ENCODE measurements at places on chromosomes 7 and 10.
A peak's percentile ranks its signal among the peaks of the same experiment; 100 is the strongest.

DNA sequence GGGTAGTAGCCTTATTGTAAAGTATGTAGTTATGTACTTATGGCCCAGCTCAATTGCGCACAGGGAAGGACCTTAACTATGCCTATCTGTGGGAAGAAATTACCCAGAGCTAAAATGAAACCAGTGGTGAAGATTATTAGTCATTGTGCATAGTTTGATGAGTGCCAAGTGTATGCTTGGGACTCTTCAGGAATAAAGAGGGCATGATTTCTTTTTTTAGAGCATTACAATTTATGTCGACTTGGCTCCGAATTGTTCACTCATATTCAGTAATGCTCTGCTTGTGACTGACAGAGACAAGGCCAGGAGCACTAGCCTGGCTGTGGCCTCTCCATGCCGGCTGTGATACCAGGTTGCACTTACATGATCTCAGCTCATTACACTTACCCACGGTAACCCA is 269.5 kb downstream of the TRIL start:
- DNase-seq = no peak

GRCh38 chr7:85405016-85405902 is 218.4 kb upstream of the SEMA3D start:
- DNase-seq = no peak

DNA sequence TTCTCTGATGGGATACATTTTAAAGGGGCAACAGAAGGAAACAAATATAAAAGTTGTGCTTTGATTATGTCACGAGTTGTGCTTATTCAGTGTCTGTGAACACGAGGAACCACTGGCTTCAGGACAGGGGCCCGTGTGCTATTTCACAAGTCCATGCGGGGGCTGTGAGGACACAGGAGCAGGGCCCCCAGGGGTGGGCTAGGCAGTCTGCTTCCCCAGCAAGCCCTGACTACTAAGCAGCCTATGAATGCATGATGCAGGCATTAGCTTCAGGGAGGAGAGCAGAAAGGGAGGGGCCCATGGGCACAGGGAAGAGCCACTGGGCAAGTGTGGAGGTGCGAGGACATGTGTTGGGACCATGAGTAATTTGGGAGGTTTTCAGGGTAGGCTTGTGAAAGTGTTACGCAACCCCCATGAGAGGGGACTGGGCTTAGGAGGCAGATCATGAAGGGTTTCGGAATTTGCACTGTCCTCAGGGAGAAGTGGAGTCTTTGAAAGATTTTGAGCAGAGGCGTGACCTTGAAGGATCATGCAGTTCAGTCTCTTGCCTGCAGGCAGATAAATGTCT is 424.9 kb downstream of the CALN1 start:
- no peak for DNase-seq

- DNase-seq = no peak
Observed at GRCh38 chr7:93117327-93117726, 452 bp downstream of the SAMD9 start.

DNA sequence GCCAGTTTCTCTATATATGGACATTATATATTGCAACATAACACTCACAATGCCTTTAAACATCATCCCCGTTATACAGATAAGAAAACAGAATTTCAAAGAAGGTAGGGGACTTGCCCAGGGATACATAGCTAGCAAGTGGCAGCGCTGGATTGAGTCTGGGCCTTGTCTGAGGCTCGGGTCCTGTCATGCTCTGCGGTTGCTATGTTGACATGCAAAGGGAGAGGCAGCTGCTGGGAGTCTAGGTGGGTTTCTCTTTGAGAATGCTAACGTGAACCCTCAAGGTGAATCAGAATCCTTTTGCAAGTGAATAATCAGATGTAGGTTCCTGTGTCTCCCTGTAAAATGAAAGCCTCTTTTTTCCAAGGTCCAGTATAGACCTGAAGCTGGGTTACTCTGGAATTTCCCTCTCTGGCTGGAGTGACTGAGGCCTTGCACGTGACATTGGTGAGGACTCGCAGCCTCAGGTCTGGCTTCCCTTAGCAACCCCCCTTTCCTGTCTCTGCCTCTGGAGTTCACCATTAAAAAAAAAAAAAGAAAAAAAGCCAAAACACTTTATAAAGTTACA is 38.9 kb downstream of the TCF7L2 start:
- DNase-seq = no peak

DNA sequence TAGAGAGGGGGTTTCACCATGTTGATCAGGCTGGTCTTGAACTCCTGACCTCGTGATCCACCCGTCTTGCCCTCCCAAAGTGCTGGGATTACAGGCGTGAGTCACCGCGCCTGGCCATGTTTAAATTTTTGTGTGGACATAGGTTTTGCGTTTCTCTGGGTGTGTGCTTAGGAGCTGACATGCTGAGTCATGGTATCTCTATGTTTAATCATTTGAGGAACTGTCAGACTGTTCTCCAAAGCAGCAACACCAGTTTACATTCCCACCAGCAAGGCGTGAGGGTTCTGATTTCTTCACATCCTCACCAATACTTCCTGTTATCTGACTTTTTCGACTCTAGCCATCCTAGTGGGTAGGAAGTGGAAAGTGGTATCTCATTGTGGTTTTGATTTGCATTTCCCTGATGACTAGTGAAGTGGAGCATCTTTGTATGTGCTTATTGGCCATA is 153.7 kb downstream of the DNAJB6 start:
- DNase-seq = peak; percentile 22

Measured in activated T-helper 1 cell treated with Interleukin-2 at 50 U/mL for 16 hours (primary cell).